ENCODE measurements at places on chromosomes 6 and 20. TPM values are rescaled to one million over a fixed set of nuclear protein-coding genes. Genes with fewer than 3 reads are reported as not detected.

DNA sequence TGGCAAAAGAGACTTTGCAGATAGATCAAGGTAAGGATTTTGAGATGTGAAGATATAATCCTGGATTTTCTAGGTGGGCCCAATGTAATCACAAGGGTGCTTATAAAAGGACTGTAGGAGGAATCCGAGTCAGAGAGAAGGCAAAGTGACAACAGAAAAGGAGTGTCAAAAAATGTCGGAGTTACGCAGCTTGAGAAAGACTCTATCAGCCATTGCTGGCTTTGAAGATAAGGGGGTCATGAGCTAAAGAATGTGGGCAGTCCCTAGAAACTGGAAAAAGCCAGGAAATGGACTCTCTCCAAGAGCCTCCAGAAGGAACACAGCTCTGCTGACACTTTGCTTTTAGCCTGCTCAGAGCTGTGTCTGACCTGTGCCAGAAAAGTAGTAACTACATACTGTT is 8.7 kb upstream of the RWDD1 start:
- DNase-seq = no peak
- H3K4me3 ChIP-seq = no peak overlapping the region
- peaks cover 31% of the 10 kb centered on the region for H3K4me1 ChIP-seq
- no peaks in the 10 kb centered on the region for H3K27me3 ChIP-seq
- H3K27ac ChIP-seq = no peak overlapping the region

DNA sequence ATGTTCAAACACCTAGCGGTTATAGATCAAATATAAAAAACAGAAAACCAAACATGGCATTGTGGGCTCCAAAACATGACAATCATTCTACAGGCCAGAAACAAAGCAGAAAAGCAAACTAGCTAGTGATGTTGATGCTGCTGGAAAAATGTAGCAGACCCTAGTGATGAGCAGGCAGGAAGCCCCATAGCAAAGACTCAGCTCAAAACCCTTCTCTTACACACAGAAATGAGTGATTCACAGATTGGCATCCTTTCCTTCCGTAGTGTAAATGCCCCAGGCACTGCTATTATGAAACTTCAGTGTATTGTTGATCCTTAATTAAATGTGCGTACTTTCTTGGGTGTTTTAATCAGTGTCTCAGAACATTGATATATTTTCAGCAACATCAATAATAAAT is 425.1 kb downstream of the UTRN start:
- no peaks in the 10 kb centered on the region for H3K27me3 ChIP-seq
- no peak overlapping the region for H3K4me3 ChIP-seq
- peaks cover 10% of the 10 kb centered on the region for H3K36me3 ChIP-seq
- no peaks in the 10 kb centered on the region for H3K4me1 ChIP-seq

GRCh38 chr20:39395478-39396291 is 433.5 kb downstream of the DHX35 start:
- H3K4me3 ChIP-seq = no peak overlapping the region
- no peak overlapping the region for H3K27ac ChIP-seq
- H3K27me3 ChIP-seq = no peaks in the 10 kb centered on the region
- no peaks in the 10 kb centered on the region for H3K4me1 ChIP-seq

DNA sequence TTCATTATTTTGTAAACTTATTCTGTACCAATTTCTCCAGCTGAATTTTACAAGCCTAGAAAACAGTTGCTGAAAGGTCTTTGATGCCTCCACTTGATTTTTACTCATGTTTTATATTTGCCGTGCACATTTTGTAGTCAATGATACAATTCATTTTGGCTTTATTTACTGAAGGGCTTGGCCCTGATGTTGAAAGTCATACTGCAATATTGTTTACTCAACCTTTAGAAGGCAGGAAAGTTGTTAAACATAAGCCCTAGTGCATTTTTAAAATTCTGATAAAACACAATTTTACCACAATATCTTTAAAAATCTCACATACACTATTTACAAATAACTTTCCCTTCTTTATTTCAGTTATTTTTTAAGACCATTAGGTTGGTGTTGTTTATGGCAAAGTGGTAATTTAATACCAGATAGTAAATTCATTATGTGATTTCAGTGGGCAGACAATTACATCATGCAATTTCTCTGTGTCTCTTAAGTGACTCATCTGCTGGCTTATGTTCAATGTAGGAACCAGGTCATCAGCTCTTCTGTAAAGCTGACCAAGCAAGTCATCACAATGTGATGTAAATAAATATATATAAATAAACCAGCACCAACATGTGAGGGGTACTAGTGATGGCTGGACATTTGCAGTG is 121.1 kb upstream of the SLC35B3 start:
- H3K4me1 ChIP-seq = peaks cover 19% of the 10 kb centered on the region
- DNase-seq = peak; percentile 35
- H3K4me3 ChIP-seq = no peak overlapping the region
- H3K27ac ChIP-seq = no peak overlapping the region
- no peaks in the 10 kb centered on the region for H3K27me3 ChIP-seq

DNA sequence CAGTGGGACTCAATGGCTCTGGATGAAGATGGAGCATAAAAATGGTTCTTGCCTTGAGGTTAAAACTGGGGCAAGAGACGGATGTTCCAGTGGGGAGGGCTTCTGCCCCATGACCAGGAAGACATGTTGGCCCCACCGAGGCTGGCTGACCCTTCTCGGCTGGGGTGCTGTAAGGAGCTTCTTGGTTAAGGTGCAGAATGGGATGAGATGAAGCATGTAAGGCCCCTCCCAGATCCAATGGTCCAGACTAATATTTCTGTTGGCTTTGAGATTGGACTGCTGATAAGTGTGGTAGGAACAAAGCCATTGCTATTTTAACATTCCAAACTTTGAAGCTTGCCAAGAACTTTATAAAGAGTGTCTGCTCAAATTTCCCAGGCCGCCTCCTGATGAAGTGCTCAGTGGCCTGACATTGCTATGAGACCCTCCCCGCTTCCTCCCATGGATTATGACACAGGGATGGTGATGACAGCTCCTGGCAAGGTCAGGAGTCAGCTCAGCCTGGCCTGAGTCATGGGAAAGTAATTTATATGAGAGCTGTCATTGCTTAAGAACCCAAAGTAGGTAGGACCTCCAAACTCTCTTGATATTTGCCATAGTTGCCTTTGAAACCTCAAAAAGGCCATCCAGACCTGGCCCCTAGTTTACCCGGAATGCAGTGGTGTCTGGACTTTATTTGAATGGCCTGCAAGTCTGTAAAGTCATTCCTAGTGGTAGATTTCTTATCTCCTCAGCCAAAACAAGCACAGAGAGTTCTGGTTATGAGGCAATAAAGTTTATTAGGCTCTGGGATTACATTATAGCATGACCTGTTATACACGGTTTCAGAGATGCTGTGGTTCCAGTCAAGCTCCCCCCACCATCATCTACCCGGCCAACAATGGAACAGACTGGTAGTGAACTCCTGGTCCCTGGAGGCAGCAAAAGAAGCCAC is 55.2 kb downstream of the TGM2 start:
- H3K27me3 ChIP-seq = no peaks in the 10 kb centered on the region
- no peaks in the 10 kb centered on the region for H3K36me3 ChIP-seq
- no peak overlapping the region for H3K27ac ChIP-seq
- H3K4me1 ChIP-seq = peaks cover 60% of the 10 kb centered on the region
- H3K4me3 ChIP-seq = no peak overlapping the region
- DNase-seq = peak; percentile 99

- H3K36me3 ChIP-seq = peaks cover 54% of the 10 kb centered on the region
- no peaks in the 10 kb centered on the region for H3K4me1 ChIP-seq
- H3K27me3 ChIP-seq = no peaks in the 10 kb centered on the region
- no peak overlapping the region for H3K27ac ChIP-seq
Measured at GRCh38 chr20:63617876-63618265, 9.0 kb downstream of the GMEB2 start.

DNA sequence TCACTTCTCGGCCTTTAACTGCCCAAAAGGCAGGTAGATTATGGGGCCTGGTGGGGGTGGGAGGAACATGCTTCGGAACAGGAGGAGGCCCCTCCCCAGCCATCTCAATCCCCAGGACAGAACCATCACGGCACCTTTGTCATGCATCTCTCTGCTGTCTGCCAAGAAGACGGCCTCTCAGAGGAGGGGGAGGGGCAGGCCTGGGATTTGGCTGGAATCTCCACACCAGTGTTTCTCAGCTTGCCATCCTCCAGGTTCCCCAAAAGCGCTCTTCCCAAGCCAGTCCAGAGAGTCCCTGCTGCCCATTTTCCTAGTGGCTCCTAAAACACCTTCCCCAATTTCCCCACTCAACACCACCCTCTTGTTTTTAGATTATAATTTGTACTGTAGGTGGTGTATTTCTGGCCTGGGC is 2.5 kb upstream of the POU5F1 start:
- H3K4me1 ChIP-seq = no peaks in the 10 kb centered on the region
- peaks cover 42% of the 10 kb centered on the region for H3K36me3 ChIP-seq
- no peak for DNase-seq
- no peak overlapping the region for H3K4me3 ChIP-seq

The CAGE1 gene
- total RNA-seq = 0.15 TPM

GRCh38 chr6:72080260-72080941 is 194.1 kb downstream of the RIMS1 start:
- H3K36me3 ChIP-seq = no peaks in the 10 kb centered on the region
- H3K4me3 ChIP-seq = no peak overlapping the region
- H3K4me1 ChIP-seq = no peaks in the 10 kb centered on the region
- no peak for DNase-seq

- no peaks in the 10 kb centered on the region for H3K27me3 ChIP-seq
- peak; percentile 51 for DNase-seq
- H3K36me3 ChIP-seq = no peaks in the 10 kb centered on the region
- H3K4me1 ChIP-seq = peaks cover 28% of the 10 kb centered on the region
- H3K4me3 ChIP-seq = no peak overlapping the region
Measured at GRCh38 chr20:10856237-10857015, 182.6 kb upstream of the JAG1 start.

DNA sequence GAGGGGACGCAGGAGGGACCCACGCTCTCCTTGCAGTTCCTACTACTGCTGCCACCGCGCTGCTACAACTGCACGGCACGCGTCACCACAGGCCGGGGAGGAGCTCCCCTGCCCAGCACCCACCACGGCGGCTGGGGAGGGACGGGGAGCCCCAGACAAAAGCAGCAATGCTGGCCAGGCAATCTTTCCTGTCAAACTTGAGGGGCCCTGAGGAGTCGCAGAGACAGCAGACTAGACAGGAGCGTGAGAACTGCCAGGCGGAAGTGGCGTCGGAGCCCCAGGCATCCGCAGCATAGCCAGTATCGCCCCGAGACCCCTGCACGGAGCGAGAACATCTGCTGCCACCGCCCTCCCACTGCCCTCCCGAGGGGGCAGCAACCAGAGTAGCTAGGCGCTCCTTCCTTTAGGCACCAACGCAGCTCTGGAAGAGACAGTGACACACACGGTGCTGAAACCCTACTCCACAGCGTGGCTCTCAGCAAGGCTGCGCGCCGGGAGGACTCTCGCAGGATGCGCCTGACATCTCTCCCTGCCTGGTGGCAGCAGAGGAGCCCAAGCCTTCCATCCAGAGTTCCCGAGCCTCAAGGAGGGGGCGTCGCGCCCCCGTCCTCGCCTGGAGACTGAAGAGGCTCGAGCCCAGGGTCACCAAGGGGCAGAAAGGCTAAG is 2.2 kb downstream of the TAF4 start:
- peaks cover 32% of the 10 kb centered on the region for H3K36me3 ChIP-seq
- peak overlapping the region; percentile 79 for H3K4me3 ChIP-seq
- H3K4me1 ChIP-seq = peaks cover 50% of the 10 kb centered on the region
- no peak overlapping the region for H3K27ac ChIP-seq
- H3K27me3 ChIP-seq = no peaks in the 10 kb centered on the region

The FRK gene
- total RNA-seq = 2.9 TPM

The GID8 gene
- 59.8 TPM for total RNA-seq

The RIPOR3 gene
- total RNA-seq = not detected

- no peak overlapping the region for H3K4me3 ChIP-seq
- 0 out of 2 replicates have a peak, but pooled peaks cover 2% of the 10 kb centered on the region for H3K27me3 ChIP-seq
- H3K36me3 ChIP-seq = no peaks in the 10 kb centered on the region
- no peak for DNase-seq
- peaks cover 56% of the 10 kb centered on the region for H3K4me1 ChIP-seq
Measured at GRCh38 chr20:50044353-50044960, 61.7 kb downstream of the SNAI1 start.

GRCh38 chr20:40966103-40966502 is 62.5 kb upstream of the TOP1 start:
- H3K36me3 ChIP-seq = no peaks in the 10 kb centered on the region
- no peak overlapping the region for H3K27ac ChIP-seq
- H3K4me1 ChIP-seq = peaks cover 32% of the 10 kb centered on the region
- peak; percentile 53 for DNase-seq
- H3K4me3 ChIP-seq = no peak overlapping the region

DNA sequence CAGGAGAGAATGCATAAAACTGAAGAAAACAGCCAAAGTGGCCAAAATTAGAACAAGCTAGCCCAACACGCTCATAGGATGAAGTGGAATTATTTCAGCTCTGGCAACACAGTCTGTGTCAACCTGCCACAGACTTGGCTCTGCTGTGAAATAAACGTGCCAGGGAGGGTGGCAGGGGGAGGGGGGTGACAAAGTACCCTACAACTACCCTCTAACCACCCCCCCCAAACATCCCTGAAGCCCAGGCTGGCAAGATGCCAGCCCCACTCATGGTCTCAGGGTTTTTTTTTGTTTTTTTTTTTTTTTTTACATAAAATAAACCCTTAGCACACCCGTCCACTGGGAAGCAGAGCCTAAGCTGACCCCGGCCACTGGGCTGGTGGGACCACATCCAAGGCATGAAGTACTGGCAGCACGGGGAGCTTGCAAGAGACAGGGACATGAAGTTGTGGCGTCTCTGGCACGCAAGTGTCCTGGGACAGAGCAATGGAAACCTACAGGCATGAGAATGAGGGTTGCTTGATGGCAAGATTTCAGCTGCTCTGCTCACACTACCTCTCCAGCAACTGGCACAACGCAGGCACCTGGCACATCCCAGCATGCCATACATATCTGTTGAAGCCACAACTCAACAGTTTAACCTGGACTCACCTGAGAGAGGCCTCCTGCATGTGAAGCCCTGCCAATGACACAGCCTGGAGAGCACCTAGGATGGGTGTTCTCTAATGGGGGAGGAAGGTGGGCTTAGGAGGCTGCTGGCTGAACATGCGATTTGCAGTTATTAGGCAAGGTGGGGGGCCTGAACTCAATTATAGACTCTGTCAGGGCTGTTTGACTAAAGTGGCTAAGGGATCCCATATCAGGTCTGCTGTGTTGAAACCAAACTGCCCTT is 76.4 kb downstream of the TRAM2 start:
- no peak for DNase-seq
- peaks cover 14% of the 10 kb centered on the region for H3K36me3 ChIP-seq
- peaks cover 23% of the 10 kb centered on the region for H3K4me1 ChIP-seq
- no peak overlapping the region for H3K4me3 ChIP-seq
- H3K27me3 ChIP-seq = no peaks in the 10 kb centered on the region
- H3K27ac ChIP-seq = no peak overlapping the region
